ENCODE measurements at places on chromosomes 2 and 18.

DNA sequence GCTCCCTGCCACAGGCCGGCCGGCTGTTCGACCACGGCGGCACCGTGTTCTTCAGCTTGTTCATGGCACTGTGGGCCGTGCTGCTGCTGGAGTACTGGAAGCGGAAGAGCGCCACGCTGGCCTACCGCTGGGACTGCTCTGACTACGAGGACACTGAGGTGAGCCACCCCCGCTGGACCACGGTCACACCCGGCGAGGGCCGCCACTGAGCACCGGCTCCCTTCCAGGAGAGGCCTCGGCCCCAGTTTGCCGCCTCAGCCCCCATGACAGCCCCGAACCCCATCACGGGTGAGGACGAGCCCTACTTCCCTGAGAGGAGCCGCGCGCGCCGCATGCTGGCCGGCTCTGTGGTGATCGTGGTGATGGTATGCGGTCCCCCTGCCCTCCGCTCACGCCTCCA, 20.8 kb downstream of the ANO7 start:
- no peak for DNase-seq

GRCh38 chr2:48197618-48198017, 291.3 kb upstream of the FBXO11 start:
- DNase-seq = no peak

DNA sequence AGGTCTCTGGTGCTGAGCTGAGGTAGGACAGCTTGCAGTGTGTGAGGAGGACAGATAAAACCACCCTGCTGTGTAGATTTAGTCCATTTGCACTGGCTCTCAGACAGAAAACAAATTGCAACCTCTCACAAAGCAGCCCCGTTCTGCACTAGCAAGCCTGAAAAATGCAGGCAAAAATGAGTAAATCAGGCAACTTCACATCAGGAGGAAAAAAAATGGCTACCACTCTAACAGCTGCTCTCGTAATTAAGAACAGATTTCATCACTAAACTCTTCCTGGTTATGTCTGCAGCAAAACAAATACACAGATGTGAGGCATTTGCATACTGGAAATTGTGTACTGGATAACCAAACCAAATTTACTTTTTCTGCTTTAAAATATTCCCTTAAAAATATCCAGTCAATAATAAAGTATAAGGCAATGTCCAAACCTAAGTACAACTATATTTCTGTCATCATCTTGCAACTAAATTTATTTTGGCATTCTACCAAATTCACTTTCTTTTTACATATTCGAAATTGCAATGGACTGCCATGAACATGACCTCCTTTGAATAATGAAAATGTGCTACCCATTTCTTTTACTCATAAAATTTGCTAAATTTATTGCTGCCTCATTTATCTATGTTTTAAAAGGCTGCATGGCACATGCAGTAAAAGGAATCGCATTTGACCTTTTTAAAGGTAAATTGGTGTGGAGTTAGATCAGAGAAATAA, 157.4 kb downstream of the AFF3 start:
- no peak for DNase-seq

- DNase-seq = no peak
These were observed 143.5 kb upstream of the HDAC4 start for GRCh38 chr2:239544143-239544917.

GRCh38 chr18:12702221-12703095, at the start of the genes CEP76 and PSMG2:
Gene CEP76, minus strand, starts transcription at chr18:12702723. Its CDS starts 175 bp downstream, at chr18:12702548.
Gene PSMG2, plus strand, starts transcription at chr18:12703042. Its CDS starts 66 bp downstream, at chr18:12703108.
- peak; percentile 98 for DNase-seq

DNA sequence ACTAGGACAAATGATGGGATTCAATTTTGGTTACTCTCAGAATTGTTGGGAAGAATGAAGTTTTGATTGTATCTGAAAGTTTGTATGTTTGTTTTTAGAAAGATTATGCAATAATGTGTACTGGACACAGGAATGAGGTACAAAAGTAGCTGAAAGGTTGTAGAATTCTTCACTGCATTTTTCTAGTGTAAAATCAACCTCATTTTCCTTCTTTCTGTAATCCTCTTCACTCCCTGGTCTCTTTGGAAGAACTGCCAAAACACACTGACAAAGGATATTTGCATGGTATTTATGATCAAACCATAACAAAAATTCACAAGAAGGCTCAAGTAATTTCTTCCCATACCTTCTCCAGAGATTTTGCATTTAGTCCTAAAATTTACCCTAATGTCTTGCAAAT, 110.7 kb downstream of the ZEB2 start:
- no peak for DNase-seq

All from HuH-7 (cell line).